CD14-positive monocyte (primary cell): ENCODE measurements at places on chromosomes 12 and 14.
A peak's percentile ranks its signal among the peaks of the same experiment; 100 is the strongest.

DNA sequence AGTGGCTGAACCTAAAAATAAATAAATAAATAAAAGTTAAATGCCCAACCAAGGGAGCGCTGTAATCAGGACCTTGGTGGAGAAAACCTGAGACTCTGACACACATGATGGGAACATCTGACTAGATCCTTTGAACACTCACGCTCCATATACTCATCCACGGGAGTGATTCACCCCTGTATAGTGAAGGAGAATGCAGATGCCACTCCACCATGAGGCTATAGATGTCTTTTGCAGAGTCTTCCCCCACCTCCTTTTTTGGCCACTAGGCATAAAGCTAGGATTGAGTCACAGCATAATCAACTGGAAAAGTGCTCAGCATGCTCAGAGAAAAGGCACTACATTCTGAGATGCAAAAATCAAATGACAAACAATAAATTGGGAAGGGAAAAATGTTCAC is 19.0 kb downstream of the ADAM20 start:
- DNase-seq, result no peak

GRCh38 chr12:64103825-64104740 is 118.0 kb downstream of the KICS2 start:
- no peak for DNase-seq

DNA sequence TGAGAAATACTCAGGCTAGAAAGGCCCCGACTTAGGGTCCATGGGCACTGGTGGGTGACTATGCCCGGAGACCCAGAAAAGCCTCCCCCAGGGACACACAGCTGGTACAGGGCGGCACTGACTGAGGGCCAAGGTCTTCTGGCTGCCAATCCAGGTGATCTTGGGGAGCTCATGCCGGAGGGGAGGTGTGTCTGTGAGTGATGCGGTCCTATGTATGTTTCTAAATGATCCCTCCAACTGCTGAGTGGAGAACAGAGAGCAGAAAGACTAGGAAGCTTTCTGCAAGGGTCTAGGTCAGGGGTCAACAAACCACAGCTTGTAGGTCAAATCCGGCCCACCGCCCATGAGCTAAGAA is 391 bp downstream of the SERPINA4 start:
- no peak for DNase-seq

GRCh38 chr12:114313910-114314309 is 92.0 kb downstream of the TBX5 start:
- DNase-seq, result no peak

DNA sequence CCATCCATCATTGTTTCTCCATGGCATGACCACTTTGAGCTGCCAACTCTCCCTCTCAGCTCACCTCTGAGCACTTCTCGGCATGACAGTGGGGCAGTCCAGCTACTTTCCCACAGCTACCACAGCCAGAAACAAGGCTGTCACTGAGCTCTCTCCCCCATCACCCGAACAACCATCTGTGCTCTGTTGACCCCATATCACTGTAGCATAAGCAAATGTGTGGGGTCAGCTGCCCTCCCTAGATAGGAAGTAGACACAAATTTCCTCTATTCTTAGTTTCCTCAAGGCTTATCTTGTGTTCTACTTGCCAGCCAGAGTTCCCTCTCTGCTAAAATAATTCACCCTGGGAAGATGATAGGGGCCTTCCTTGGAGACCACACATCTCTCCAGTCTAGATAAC is 82.6 kb upstream of the FUT8 start:
- DNase-seq, result no peak

GRCh38 chr12:2101359-2101758 is 48.6 kb downstream of the CACNA1C start:
- no peak for DNase-seq

- DNase-seq, result no peak
Measured at GRCh38 chr14:57875296-57875695, 9.4 kb upstream of the SLC35F4 start.

GRCh38 chr12:120833849-120834248 is 70.3 kb downstream of the SPPL3 start:
- no peak for DNase-seq

- no peak for DNase-seq
Measured at GRCh38 chr14:79421811-79422210, 789.5 kb downstream of the DIO2 start.

DNA sequence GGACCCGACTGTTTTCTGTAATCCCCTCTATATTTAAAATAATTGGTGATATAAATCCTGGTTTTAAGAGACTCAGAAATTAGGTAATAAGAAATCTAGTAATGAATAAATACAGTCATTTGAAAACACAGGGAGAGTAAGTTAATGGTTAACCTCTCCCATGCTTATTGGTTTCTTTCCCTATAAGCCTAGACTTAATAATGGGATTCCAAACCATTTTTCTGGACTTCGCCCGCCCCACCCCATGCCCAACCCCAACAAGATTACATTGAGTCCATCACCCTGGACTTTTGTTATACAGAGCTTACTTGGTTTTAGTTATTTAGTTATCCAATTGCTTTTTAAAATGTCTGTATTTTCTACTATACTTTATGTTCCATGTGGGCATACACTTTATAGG is 98.7 kb downstream of the WIF1 start:
- no peak for DNase-seq

DNA sequence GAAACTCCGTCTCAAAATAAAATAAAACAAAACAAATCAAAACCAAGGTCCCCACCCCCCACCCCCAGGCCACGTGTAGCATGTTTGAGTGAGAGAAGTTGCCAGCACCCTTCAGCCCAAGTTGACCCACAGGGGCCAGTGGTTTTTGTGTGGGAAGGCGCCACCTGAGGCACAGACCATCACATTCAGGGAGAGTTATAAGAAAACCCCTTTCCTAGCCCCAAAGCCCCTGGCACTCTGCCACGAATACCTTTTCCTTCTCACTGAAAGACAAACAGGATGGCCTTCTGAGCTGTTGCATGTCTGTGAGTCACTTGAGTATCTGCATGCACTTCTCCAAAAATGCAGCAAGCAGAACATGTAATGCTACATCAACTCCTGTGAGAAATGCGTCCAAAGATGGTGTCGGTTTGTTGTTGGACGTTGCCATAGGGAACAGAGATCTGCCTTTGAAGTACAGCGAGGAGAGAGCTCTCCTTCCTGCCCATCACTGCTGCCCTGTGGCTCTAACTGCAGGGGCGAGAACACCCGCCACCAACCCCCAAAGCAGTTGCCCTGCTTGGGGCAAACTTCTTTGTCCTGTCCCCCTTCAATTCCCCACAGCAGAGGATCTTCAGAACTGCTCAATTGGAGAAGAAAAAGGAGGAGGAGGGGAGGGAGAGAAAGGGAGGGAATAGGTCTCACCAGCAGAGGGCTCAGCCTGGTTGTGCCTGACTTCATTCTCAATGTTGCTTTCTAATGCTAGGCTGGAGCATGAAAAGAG is 2.7 kb upstream of the TRAF3 start:
- peak; percentile 87 for DNase-seq
